Panc1 (cell line): ENCODE measurements at places on chromosomes 7 and 10. TPM values are rescaled to one million over a fixed set of nuclear protein-coding genes. Genes with fewer than 3 reads are reported as not detected.

DNA sequence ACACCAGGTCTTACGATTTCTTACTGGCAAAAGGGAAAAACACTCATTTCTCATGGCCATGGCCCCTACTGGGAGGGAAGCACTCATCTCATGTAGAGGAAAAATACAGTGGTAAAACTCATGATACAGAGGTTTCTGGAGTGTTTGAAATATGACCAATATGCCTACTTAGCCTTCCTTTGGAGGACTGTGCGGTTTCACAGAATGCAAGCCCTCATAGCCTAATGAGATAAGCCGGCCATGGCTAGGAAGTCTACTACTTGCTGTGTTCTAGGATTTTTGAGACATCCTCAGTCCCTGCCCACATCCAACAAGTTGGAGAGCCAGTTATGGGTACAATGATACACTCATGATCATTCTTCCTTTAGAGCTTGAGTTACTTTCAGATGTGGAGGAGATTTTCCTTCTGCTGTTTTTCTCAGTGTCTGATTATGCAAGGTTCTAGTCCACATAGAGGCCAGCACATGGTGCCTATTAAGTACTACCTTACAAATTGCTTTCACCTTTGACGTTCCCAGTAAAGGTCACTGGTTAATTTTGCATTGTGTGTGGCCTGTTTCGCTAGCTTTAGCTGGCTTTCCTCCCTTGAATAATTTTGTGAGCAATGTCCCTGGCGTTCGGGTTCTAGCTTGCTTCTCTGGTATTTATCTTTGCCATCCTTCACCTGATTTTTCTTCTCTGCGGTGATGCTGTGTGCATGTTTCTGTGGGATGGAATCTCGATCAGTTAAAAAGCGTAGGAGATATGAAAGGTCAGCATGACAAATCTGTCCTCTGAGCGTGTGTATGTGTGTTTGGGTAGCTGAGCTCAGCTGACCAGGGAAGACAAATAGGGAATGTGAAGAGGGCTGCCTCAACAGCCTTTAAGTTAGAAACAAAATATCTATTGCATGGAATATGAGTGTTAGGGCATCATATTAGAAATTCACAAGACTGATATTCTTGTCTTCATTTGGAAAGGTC, 295.4 kb downstream of the LRMDA start:
- no peak for DNase-seq
- H3K27ac ChIP-seq = no peak overlapping the region
- no peaks in the 10 kb centered on the region for H3K4me1 ChIP-seq

- H3K4me1 ChIP-seq = peaks cover 22% of the 10 kb centered on the region
- no peaks in the 10 kb centered on the region for H3K27me3 ChIP-seq
- H3K27ac ChIP-seq = no peak overlapping the region
- H3K36me3 ChIP-seq = no peaks in the 10 kb centered on the region; the same call in none of the 2 replicates
- no peak for DNase-seq
- no peak overlapping the region for H3K4me3 ChIP-seq
These were observed 1.7 kb upstream of the DYNC2I1 start for GRCh38 chr7:158854681-158855081.

DNA sequence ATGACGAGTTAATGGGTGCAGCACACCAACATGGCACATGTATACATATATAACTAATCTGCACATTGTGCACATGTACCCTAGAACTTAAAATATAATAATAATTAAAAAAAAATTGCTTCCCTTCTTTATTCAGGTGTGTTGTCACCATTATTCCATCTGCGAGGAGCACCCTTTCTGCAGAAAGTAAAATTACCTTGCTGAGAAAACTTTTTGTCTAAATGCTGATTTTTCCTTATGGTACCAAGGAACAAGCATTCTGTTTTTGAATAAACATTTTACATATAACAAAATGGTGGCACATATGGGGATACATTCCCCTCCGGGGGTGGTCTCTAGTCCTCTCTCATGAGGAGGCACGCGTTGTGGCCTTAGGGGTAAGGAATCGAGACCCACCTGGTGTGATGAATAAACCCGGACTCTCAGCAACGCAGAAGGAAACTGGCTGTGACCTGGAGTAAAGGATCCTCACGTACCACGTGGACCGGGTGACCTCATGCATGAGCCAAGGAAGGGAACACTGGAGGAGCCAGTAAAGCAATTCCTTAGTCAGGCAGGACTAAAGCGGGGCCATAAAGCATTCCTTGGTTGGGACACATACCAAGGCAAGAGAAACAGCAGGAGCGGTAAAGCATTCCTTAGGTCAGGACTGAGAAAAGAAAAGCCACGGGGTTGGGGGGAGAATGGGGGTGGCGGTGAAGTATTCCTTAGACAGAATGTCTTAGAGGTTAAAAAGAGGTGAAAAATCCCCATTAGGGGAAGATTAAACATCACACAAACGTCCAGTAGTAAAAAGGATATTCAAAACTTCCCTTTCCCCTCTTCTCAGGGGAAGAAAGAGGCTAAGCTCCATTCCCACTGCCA, 20.8 kb upstream of the OPTN start:
- H3K27me3 ChIP-seq = no peaks in the 10 kb centered on the region

DNA sequence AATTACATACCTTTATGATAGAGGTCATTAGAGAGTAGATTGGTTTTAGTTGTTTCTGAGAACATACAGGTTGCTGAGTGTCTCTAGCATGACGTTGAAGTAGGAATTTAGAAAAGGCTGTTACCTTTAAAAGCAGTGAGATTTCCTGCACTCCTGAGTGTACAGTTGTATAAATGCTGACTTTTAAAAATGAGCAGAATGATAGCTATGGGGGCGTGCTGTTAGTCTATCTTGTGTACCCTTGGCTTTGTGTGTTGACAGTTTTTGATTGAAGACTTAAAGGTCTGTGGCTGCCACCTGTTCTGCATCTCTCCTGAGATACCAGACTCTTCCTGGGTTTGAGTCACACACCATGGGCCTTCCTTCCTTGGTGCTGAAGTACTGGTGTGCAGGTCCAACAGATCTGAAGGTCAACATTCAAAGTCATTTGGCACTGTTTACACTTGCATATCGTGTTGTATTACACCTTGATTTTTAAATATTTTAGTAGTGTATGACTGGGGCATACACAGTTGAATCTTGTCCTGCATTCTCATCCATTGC, 23.8 kb downstream of the DNAJB6 start:
- peaks cover 16% of the 10 kb centered on the region for H3K4me1 ChIP-seq
- peaks cover 8% of the 10 kb centered on the region for H3K36me3 ChIP-seq
- no peak overlapping the region for H3K27ac ChIP-seq

- H3K4me3 ChIP-seq = no peak overlapping the region
- DNase-seq = no peak
- no peak overlapping the region for H3K27ac ChIP-seq
- peaks cover 12% of the 10 kb centered on the region for H3K27me3 ChIP-seq
- H3K4me1 ChIP-seq = peaks cover 4% of the 10 kb centered on the region
These were observed 3.3 kb downstream of the SLIT1 start for GRCh38 chr10:97182288-97182990.

DNA sequence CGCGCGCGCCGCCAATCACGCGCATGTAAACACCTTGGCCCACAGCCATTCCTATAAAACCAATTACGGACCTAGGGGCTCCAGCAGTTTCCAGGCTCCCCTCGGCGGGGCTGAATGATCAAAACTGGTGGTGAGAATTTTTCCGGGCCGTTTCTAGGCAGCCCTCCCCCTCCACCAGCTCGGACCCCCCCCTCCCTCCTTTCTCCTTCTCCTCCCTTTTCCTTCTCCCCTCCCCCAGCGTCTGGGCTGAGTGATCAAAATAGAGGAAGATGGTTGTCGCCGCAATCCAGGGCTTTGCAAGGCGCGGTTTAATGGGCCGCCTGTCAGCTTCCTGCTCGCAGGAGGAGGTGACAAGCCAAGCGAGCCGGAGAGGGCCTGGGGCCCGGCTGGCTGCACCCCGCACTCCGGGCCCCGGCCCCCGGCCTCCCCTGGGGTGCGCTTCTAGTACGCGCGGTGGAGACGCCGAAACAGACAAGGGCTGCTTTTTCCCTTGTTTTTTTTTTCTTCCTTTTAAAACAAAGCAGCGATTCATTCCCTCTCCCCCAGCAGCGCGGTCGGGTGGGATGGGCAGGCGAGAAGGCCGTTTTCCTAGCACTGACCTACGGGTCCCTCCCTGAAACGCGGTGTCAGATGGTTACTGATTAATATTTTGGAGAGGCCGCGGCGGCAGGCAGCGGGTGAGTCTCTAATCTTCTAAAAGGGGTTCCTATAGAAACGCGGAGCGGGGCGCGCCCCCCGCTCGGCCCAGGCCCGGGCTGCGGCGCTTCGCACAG, 528 bp upstream of the TNRC18 start:
- H3K27ac ChIP-seq = peak overlapping the region; percentile 99
- H3K4me1 ChIP-seq = no peaks in the 10 kb centered on the region
- peak overlapping the region; percentile 98 for H3K4me3 ChIP-seq
- peaks cover 7% of the 10 kb centered on the region; the same call in 1 of the 2 replicates for H3K36me3 ChIP-seq

The ACTR3C gene
- total RNA-seq = 6.5 TPM

The SLC13A1 gene
- total RNA-seq = not detected

The PLCE1 gene
- 39.7 TPM for total RNA-seq

The SLC29A4 gene
- total RNA-seq = 38.9 TPM
